Fibroblast of lung (primary cell): ENCODE measurements at places on chromosomes 4 and X. TPM values are rescaled to one million over a fixed set of nuclear protein-coding genes. Genes with fewer than 3 reads are reported as not detected.

Gene PITX2
- 0.26 and 0.33 TPM in 2 replicates for total RNA-seq

Gene RTL3
- not detected in 2 replicates for total RNA-seq

Gene ATP1B4
- total RNA-seq = not detected in 2 replicates

Gene CENPVL1
- not detected in 2 replicates for total RNA-seq

Gene SLC6A14
- not detected in 2 replicates for total RNA-seq

Gene AFF2
- under 0.01 and 0.26 TPM in 2 replicates for total RNA-seq

Gene CHRDL1
- total RNA-seq = 4.5 and 9.0 TPM in 2 replicates

Gene SOWAHB
- total RNA-seq = under 0.01 and 0.17 TPM in 2 replicates
